NCI-H510A (cell line): ENCODE measurements at places on chromosomes 1 and 21.

GRCh38 chr21:43771199-43771675 lies 4.9 kb downstream of the CSTB start:
- no peak for DNase-seq

DNA sequence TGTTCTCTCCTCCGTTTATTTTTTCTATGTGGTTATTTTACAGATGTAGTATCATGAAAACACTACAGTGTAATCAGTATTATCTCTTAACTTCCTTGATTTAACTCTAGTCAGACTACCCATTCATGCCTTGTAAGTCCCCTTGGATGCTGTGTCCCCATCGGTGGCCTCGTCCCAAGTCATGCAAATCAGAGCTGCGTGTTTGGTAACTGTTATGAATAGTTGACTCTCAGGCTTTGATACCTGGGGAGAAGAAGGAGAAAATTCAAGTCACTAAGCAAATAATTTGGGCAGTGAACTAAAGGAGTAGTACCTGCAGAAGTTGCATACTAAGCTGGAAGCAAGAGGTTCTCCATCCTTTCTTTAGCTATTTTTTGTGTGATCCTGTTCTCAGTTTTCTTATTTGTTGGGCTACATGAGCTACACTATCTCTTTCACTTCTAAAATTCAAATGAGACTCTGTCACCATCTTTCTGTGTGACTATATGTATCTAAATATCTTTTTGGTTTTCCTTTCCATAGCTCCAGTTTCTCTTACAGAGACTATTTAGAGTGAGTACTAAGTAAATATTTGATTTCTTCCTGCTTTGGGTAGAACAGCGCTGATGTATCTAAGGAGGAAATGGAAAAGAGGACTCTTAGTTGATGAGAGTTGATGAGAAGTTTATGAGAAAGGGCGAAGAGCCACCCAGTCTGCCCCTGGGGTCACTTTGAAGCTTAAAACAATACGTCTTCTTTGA lies 50.9 kb downstream of the VANGL2 start:
- no peak for DNase-seq

- no peak for DNase-seq
Observed at GRCh38 chr1:151968058-151968457, 25.6 kb downstream of the S100A10 start.

DNA sequence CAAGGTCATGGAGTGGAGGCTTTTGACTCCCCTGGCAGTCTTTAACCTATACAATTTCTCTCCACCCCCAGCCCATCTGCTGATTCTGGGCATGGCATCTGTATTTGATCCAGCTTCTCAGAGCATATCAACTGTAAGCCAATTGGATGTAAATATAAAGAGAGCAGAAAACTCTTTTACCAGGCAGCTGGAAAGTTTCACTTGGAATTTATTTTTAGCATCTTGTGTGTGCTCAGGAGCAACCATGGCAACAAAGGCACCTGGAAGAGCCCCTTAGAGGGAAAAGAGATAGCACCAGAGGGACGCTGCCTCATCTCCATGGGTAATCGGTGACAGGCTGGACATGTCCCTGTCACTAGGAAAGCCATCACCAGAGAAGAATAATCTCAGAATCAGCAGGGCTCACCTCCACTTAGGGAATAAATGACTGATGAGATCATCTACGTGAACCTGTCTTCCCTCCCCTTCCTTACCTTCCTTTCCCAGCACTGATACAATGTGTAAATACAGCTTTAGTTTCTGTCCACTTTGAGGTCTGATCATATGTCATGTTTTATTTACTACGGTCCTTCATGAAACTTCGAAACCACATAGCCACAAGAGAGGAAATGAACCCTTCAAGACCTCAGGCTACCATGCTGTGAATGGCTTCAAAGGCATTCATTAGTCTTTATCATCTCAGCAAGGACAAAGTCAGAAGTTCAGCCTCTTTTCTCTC lies 25.3 kb upstream of the SIPA1L2 start:
- peak; percentile 82 for DNase-seq

DNA sequence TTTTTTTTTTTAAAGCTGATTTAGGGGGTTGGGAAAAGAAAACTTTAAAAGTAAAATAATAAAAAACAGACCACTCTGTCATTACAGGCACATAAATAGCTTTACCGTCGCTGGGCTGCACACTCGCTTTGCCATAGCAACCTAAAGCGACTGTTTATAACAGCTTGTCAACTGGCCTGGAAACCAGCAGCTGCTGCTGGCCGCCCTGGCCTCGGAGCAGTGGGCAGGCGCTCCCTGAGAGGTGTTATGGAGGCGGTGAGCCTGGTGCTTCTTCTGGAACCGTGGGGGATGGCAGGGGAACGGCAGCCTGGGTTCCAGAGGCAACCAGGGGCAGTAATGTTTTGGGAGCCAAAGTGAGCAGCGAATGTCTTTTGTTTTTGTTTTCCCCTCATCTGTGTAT lies 45.7 kb downstream of the ATP2B4 start:
- DNase-seq, result no peak

DNA sequence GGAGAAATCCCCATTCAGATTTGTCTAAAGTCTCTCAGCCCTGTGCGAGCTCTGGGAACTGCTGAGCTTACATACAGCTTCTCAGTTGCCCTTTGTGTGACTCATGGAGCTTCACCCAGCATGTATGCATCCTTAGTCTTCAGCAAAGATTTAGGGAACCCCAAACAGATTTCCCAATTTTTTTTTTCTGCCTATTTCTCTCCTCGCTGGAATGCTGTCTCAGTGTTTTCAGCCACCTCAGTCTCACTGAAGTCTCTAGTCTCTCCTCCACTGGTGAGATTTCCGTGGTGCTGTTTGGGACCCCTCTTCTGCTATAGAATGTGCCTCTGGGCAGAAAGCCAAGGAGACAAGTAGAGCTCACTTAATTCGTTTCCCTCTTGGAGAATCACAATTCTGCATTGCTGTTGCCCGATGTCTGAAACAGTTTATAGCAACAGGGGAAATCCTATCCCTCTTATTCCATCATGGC lies 28.1 kb upstream of the TXLNA start:
- no peak for DNase-seq

DNA sequence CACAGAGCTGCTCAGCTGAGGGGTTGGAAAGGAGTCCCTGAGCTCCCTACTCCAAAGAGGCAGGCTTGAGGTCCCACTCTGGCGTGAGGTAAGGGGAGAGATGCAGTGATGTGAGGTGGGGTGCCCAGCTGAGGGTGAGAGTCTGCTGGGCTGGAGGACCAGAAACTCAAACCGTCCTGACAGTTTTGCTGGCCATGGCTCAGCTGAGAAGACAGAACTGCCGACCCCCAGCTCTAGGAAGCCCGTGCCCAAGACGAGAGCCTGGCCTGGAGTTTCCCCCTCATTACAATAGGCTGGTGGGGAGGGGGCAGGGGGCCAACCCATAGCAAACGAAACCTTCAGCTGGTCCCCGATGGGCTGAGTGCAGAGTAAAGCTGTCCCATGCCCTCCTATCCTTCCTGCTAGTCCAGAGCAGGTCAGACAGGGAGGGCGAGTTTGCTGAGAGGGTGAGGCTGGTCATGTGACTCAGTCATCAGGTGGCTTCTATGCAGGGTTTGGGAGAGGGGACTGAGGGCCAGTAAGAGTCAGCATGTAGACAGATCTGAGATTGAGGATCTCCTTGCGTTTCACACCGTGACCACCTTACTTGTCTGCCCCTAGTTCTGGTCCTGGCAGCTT lies 129.3 kb downstream of the PRDM2 start:
- DNase-seq, result peak; percentile 51

DNA sequence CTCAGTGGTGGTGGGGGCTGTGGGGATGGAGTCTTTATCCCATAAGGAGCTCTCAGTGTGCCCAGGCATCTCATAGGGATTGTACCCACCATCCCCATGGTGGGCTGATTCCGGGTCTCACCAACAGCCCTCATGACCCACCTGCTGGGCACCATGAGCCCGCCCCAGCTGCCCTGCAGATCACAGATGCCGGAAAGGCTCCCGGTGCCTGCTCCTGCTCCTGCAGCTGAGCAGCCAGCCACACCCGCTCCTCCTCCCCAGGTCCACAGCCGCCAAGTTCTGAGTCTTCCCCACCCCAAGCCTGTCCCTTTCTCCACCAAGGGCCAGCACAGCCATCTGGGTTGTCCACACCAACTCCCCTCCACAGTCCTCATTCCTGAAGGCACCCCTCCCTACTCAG lies 15.5 kb upstream of the TSPEAR start:
- no peak for DNase-seq

DNA sequence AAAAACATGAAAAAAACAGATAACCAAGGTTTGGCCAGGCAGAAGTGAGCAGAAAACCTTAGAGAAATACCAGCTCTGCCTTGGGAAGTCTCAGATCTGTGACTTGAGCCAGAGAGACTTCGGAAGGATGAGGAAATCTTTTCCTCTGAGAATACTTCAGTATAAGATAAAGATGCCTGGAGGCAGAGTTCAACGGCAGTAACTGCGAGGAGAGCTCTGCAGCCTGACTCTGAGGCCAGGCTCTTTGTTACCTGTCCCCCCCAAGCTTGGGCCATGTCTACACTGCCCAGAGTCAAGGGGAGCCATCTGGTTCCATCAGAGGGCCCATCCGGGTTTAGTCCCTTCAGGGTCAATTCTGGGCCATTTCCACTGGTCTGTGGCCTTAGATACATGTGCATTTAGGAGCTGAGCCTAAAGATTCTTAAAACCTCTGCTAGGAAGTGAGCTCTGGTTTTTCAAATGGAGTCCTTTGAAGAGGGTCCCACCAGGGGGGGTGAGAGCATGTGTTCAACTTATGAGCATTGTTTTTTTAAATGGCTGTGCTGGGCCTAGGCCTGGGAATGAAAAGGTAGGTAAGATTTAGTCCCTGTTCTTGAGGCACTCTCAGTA lies 8.7 kb downstream of the KIRREL1 start:
- DNase-seq, result no peak

GRCh38 chr1:195394567-195394966 lies 1213.7 kb downstream of the KCNT2 start:
- DNase-seq, result no peak

GRCh38 chr21:33064623-33065390 lies 5.1 kb upstream of the OLIG1 start:
- no peak for DNase-seq

DNA sequence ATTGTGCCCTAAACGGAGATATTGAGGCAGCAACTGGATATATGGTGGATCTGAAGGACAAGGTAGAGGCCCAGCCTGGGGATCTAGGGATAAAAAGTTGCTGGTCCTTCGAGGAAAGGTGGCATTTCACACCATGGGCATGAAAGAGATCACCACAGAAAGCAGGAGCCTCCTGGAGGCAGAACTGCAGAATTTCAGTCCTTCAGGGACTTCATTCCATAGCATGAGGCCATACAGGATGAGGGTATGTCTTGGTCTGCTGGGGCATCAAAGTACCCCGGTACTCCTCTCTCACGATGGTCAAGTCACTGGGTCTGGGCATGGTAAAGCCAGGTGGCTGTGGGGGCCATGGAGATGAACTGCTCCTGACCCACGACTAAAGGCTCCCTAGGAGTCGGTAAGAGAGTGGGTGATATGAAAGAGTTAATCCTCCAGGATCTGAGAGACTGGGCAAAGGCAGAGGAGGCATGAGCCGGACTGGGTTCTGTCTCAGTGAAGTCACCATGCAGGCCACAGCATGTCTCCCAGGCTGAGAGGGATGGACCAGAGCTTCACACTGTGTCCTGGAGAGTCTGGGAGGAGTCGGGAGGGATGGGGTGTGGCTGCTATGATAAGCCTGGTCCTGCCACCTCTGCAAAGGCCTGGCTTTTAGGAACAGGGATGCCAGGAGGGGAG lies 5.8 kb upstream of the SPRR5 start:
- DNase-seq, result no peak

GRCh38 chr1:88321706-88322105 lies 362.4 kb upstream of the PKN2 start:
- no peak for DNase-seq

- no peak for DNase-seq
Observed at GRCh38 chr1:26158908-26159742, at the start of gene FAM110D. TSS of gene FAM110D (plus strand) at chr1:26159079. CDS start at chr1:26161292, 2,213 bp downstream.

DNA sequence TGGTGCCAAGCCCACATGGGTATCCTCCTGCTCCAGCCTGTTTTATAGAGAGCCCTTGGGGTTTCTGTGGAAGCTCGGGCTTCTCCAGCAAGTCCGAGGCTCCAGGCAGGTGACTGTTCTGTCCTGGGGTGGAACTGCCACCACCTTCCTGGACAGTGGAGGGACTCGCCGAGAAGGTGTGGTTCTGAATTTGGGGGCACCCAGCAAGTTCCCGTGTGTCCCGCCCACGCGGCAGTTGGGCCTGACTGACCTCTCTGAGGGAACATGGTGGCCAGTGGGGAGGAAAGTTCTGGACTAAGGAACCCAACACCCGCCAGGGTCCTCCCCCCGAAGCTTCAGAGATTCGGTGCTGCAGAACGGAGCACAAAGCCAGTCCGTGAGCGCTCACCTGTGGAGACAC lies 158.1 kb upstream of the C1orf174 start:
- no peak for DNase-seq

DNA sequence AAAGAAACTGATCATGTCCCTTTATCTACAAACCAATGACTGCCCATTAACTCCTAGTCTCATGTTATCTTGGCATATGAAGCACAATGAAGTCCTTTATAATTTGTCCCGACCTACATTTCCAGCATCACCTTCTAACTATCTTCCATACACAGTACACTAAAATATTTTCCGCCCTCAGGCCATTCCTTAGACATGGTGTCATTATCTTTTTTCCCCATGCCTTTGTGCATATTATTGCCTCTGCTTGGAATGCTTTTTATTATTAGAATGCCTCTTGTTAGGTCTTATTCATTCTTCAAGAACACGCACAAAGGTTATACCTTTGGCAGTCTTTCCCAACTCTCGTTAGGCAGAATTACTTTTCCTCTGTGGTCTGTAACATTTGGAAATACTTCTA lies 39.6 kb downstream of the ATG4C start:
- DNase-seq, result no peak

- no peak for DNase-seq
Observed at GRCh38 chr1:163084330-163084729, 15.2 kb downstream of the RGS4 start.

GRCh38 chr21:28419811-28420210 lies 572.9 kb downstream of the LTN1 start:
- DNase-seq, result no peak

DNA sequence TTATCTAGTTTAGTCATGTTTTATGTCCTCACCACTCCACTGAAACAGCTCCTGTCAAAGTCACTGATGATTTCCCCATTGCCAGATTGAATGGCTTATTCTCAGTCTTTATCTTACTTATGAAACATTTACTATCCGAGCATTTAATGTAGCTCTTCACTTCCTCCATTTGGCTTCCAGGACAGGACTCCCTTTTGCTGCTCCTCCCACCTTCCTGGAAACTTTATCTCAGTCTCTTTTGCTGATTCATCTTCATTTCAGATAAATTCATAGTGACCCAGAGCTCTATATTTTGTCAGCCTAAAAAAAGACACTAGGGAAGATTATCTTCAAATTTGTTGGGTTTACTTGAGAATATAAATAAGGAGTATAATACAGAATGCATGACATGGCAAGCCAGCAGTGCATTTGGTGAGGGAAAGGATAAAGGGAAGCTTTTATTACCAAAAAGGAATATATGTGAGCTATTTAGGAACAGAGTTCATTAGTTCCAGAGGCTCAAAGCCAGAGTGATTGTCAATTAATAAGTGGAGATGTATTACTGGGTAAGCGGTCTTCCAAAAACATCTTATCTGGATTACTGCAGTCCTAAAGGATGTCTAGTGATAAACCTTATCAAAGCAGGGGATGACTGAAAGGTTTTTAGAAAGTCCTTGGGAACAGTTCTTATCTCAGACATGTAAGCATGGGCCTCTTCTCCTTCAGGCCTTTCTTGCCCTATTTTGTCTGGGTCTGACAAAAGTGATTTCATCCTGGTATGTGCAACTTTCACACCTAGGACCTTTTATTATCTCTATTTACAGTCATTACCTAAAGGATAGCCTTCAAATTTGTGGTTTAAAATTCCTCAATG lies 25.6 kb downstream of the IL23R start:
- DNase-seq, result no peak

- DNase-seq, result no peak
Observed at GRCh38 chr1:34052565-34052964, 112.5 kb downstream of the CSMD2 start.

- DNase-seq, result no peak
Observed at GRCh38 chr1:244349581-244350001, 102.1 kb downstream of the ADSS2 start.
